Activated CD4-positive, alpha-beta T cell treated with anti-CD3 and anti-CD28 coated beads, Interleukin-2, amount 10 ng/mL, durations not matched to agents 7 days and 5 days (primary cell): ENCODE measurements at places on chromosomes 2 and 18.

DNA sequence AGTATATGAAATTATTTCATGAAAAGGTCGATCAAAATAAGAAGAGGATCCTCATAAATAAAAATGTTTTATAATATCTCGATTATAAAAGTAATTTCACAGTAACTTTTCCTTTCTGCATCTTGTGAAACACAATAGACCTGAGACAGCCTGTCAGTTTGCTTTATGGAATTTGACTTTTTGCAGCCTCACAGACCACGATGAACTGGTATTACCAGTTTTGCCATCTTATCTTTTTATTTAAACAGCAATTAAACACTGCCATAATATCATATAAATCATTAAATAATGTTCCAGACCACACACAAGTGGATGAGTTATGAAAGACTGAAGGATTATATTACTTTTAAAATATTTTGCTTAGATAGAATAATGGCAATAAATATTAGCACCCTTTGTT is 10.7 kb upstream of the GALNT3 start:
- no peaks in the 10 kb centered on the region for H3K4me1 ChIP-seq
- DNase-seq, result no peak
- no peak overlapping the region for H3K4me3 ChIP-seq
- peaks cover 5% of the 10 kb centered on the region for H3K36me3 ChIP-seq
- peaks cover 8% of the 10 kb centered on the region for H3K27me3 ChIP-seq
- no peak overlapping the region for H3K27ac ChIP-seq

GRCh38 chr2:238161291-238162051 is 2.7 kb downstream of the ERFE start:
- no peak overlapping the region for H3K27ac ChIP-seq
- peaks cover 31% of the 10 kb centered on the region for H3K27me3 ChIP-seq
- peaks cover 6% of the 10 kb centered on the region for H3K4me1 ChIP-seq
- no peak overlapping the region for H3K4me3 ChIP-seq
- DNase-seq, result no peak

DNA sequence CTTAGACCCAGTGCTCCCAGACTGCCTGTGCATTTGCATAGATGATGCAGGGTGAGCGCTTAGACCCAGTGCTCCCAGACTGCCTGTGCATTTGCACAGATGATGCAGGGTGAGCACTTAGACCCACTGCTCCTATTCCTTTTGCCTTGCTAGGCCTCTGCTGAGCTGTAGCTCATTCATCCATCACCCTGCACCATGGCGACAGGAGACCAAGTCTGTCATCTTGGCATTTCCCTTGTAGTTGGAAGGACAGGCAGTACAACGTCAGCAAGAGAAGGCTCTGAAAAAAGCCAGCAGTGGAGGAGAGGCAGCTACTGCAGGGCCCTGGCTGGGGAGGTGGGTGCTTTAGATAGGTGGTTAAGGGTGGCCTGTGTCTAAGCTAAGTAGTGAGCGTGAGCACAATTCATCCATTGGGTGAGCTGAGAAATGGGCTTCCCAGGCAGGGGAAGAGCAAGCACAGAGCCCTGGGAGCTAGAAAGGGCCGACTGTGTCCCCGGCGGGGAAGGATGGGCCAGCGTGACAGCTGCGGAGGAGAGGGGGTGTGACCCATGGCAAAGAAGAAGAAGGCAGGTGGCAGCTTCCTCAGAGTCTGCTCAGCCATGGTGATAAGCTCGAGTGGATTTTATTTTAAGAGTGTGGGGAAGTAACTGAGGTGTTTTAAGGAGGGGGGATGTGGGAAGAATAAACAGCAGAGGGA is 108.8 kb downstream of the LPIN1 start:
- H3K4me1 ChIP-seq, result no peaks in the 10 kb centered on the region
- no peak overlapping the region for H3K27ac ChIP-seq
- no peak for DNase-seq
- H3K4me3 ChIP-seq, result no peak overlapping the region

DNA sequence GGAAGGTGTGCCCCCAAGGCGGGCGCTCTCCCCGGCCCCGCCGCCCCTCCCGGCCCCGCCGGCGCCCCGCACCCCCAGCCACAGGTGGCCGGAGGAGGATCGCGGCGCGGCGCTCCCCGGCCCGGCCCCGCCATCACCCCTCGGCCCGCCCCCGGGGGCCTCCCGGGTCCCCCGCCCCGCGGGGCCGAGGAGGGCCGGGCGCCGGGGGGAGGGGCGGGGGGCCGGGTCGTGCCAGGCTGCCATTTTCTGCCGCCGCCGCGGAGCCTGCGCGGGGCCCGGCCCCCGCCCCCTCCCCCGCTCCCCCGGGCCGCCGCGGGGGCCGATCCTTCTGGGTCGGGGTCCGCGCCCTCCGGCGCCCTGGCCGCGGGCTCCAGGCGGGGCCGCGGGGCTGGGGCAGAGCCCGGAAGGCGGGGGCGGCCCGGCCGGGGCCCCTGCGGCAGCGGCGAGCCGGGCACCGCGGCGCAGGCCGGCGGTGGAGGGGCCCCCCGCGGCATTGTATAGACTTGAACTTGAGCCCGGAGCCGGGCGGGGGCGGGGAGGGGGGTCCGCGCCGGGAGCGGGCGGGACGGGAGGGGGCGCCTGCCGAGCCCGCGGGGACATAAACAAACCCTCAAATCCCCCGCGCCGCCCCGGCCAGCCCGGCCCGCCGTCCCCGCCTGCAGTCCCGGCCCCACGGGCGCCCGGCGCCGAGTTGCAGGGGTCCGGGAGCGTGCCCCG is 556 bp downstream of the DNMT3A start:
- DNase-seq, result no peak
- H3K27me3 ChIP-seq, result no peaks in the 10 kb centered on the region
- H3K4me3 ChIP-seq, result no peak overlapping the region
- peaks cover 43% of the 10 kb centered on the region for H3K4me1 ChIP-seq
